ENCODE measurements at places on chromosomes 13 and 19.

DNA sequence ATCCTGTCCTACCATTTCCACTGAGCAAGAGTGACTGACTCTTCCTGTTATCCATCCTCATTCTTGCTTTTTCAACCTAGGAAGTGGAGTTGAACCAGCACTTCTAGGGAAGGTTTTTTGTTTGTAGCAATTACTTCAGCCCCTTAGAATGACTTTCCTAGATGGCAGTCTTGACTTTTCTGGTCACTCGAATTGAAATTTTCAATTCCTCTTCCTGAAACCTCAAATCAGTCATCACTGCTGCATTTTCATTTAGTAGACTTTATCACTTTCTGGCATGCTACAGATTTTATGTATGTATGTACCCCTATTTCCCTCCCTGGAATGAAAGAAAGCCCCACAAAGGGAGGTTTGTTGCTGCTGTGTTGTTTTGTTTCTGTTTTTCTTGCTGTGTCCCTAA, 915.9 kb downstream of the PCDH17 start:
- DNase-seq = no peak

DNA sequence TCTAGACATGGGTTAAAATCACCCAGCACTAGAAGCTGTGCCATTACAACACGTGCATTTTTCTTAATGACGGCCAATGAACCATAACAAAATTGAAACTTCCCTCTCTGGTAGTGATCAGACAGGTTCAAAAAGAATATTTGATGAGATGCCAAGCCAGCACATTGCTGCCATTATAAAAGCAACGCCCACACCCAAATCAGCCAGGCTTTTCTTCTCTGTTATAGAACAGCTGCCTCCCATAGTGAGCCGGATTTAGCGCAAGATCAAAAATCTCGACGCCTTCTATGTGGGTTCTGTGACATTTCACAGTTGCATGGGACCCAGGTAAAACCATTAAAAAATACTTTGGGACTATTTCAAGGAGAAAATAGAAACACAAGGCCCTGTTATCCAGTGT, 1158.0 kb downstream of the EFNB2 start:
- no peak for DNase-seq

DNA sequence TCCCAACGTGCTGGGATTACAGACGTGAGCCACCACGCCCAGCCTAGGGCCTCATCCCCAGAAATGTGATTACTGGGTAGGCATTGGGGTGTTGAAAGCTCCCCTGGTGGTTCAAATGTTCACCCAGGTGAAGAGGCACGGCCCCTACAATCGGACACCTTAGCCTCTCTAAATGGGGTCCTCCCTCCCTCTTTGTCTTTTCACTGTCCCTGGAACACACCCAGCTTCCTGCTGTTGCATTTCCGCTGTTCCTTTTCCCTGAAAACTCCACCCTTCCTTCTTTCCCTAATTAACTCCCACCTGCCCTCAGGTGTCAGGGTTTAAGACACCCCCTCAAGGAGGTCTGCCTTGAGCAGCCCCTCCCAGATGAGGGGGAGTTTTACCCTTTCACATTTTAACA, 3.6 kb upstream of the PRODH2 start:
- DNase-seq = no peak

GRCh38 chr13:92735909-92736308, 490.7 kb upstream of the GPC6 start:
- DNase-seq = no peak

GRCh38 chr19:18308051-18308947, 14.6 kb downstream of the LSM4 start:
- DNase-seq = no peak

- no peak for DNase-seq
Observed at GRCh38 chr19:45327404-45328143, 4.9 kb upstream of the CKM start.

- DNase-seq = no peak
Observed at GRCh38 chr13:110132225-110132982, 174.6 kb downstream of the COL4A1 start.

DNA sequence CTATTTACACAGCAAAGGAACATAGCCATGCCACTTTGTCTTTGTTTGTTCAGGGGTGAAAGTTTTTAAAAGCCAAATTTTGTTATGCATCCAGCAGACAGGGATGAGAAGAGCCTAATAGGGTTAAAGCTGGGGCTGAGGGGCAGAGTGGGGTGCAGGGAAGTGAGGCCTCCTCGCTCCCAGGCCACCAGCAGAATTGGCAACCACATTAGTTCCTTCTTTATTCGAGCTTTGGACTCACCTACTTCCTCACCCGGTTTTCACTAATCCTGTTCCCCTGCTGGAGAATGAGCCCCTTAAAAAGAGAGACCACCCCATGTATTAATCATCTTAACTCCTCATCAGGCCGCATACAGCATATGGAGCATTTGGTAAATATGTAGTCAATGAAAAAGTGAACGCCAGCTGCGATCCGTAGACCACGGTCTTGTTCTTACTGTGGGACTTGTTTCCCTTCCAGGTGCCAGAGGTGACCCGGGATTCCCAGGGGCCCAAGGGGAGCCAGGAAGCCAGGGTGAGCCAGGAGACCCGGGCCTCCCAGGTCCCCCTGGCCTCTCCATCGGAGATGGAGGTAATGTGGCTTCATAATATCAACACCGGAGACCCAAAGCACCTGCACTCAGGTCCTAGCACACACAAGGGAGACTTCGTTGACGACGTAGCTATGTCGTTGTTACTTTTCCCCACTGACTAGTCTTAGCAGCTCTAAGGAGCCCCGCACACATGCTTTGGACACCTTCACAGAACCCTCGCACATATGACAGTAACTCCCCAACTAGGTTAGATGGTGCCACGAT, 112.1 kb downstream of the RAB20 start:
- no peak for DNase-seq

DNA sequence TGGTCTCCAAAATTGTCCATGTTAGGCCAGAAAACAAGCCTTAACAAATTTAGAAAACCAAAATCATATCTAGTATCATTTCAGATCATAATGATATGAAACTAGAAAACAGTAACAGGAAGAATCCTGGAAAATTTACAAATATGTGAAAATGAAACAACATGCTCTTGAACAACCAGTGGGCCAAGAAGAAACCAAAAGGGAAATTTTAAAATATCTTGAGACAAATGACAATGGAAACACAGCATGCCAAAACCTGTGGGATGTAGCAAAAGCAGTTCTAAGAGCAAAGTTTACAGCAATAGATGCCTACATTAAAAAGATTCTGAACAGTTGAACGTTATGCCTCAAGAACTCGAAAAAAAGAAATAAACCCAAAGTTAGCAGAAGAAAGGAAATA, 32.6 kb downstream of the VWA8 start:
- DNase-seq = no peak

DNA sequence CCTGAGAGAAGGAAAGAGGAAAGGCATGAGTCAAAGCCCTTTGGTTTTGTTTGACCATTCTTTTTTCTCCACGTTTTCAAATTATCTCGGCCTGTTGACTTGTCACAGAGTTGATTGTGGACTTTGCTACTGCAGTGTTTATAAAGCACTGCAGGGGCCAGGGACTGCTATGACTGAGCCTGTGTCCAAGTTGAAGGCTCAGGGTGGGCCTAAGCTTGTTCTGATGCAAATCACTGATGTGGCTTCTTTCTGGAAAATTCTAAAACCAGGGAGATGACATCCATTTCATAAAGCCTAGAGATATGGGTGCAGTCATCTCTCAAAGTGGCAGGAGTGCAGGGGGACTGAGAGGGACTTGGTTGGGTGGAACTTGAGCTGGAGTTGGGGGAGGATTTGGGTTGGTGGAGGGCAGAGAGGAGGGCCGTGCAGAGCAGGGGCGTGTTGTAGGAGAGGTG, 1.2 kb upstream of the CXCL17 start:
- no peak for DNase-seq

GRCh38 chr19:34474233-34474989, 7.1 kb upstream of the WTIP start:
- no peak for DNase-seq

- no peak for DNase-seq
Observed at GRCh38 chr13:69092615-69093322, 1014.9 kb upstream of the ATXN8OS start.

- DNase-seq = no peak
Observed at GRCh38 chr19:19335408-19336158, 15.0 kb downstream of the MAU2 start.

DNA sequence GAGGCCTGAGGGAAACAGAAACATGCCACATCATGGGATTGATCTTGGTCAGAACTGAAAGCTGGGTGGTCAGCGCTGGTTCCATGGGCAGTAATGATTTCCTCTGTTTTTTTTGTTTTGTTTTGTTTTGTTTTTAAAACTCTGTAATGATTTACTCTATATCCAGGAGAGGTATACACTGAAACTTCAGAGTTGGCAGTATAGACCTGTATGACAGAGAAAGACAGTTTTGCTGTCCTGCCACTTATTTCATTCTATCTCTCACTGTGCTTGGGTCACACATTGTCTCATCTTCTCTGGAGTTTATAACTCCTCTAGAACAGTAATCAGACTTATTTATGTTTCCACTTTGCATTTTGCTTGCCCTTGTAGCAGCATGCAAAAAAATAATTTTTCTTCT, 105.1 kb upstream of the SLITRK1 start:
- DNase-seq = no peak

GRCh38 chr13:78743973-78744372, 85.0 kb upstream of the OBI1 start:
- no peak for DNase-seq

DNA sequence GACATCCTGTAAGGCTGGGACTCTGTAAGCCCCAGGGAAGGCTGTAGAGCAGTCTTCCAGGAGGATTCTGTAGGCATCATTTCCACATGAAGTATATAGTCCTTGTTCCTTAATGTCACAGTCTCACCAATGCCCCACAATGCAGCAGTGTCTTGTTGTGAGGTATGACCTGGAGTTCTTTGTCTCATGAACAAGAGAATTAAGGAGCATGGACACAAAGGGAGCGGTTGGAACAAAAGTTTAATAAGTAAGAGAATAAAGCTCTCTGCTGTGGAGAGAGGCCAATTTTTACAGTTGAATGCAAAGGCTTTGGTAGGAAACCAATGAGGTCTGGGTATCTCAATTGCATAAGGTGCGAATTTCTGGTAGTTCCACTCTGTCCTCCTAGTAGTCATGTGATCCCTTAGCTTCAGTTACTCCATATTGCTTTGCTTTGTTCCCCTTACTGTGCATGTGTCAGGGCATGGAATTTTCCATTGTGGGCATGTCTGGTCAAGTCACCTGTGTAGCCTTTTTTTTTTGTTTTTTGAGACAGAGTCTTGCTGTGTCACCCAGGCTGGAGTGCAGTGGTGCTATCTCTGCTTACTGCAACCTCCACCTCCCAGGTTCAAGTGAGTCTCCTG, 124.3 kb upstream of the TMTC4 start:
- no peak for DNase-seq

DNA sequence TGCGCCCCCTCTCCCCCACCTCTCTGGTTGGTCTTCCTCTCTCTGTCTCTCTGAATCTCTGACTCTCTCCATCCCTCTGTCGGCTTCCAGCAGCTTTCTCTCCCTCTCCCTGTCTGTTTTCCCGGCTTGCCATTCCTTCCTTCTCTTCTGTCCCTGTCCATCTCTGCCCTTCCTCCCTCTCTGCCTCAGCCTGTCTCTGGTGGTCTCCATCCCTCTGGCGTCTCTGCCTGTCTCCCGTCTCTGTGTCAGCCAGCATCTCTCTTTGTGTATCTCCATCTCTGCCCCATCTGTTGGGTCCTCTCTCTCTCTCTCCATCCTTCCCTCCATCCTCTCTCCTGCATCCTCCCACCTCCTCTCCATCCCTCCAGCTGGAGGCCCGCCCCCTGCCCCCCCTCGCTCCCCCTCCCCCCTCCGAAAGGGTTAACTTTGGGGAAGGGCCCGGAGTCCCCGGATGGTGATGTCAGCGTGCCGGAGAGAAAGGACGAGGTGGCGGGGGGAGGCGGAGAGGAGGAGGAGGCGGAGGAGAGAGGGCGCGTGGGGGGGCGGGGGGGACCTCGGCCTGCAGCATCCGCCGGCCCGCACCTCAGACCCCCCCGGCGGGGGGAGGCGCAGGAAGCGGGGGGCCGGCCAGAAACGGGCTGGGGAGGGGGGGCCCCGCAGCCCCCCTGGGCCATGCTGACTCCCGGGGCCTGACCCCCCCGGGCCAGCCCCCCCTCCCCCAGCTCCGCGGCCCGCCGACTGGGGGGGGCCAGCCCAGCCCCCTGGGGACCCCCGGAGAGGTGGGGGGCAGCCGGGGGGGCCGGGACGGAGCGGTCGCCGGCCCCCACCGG, at the start of gene BRSK1:
Gene BRSK1, plus strand, starts transcription at position 450 of the 830 bp plus-strand sequence. CDS start 446 bp downstream, outside the sequence.
- peak; percentile 77 for DNase-seq

DNA sequence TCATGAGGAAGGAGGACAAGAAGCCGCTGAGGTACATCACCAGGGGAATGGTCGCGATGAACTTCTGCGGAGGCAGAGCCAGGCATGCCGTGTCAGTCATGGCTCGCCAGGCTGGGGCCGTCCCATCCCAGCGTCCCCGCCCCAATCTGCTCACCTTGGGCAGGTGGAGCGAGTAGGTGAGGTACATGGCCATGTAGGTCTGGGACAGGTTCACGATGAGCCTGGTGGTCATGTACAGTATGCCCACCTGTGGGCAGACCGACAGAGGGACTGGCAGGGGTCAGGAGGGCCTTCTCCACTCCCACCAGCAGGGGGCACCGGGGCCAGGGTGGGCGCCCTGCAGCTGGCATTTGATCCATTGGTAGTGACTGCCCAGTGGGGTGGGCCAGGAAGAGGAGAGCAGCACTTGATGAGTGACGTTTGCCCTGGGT, 8.3 kb downstream of the TEKTIP1 start:
- DNase-seq = peak; percentile 78

DNA sequence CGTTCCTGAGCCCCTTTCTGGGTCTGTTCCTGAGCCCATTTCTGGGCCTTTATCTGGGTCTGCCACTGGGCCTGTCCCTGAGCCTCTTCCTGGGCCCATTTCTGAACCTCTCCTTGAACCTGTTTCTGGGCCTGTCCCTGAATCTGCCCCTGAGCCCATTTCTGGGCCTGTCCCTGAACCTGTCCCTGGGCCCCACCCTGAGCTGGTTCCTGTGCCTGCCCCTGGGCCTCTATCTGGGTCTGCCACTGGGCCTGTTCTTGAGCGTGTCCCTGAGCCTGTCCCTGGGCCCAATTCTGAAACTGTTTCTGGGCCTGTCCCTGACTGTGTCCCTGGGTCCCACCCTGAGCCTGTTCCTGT, 40.4 kb upstream of the GRTP1 start:
- no peak for DNase-seq

DNA sequence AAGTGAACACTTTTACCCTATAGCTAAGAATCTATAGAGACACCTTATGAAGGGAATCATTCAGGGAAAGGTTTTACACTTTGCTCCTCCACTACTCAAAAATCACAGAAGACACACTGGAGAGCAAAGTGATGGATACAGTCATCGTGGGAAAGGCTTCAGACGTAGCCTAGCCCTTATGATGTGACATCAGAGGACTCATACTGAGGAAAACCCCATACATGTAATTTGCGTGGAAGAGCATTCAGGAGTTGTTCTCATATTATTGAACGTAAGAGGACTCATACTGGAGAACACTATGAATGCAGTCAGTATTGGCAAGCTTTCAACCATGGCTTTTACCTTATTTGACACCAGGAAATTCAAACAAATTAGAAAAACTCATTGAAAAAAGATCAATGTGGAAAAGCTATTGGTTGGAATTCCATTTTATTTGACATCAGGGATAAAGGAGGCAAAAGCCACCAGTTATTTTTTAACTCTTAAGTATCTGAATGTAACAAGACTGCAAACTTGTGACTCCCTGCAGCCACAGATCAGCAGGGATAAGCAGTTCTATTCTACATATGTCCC, 16.1 kb upstream of the ZNF274 start:
- no peak for DNase-seq

- peak; percentile 95 for DNase-seq
Observed at GRCh38 chr13:99980201-99980823, 1.3 kb upstream of the ZIC2 start.
